ENCODE measurements at places on chromosomes 6 and 20. TPM values are rescaled to one million over a fixed set of nuclear protein-coding genes. Genes with fewer than 3 reads are reported as not detected.

DNA sequence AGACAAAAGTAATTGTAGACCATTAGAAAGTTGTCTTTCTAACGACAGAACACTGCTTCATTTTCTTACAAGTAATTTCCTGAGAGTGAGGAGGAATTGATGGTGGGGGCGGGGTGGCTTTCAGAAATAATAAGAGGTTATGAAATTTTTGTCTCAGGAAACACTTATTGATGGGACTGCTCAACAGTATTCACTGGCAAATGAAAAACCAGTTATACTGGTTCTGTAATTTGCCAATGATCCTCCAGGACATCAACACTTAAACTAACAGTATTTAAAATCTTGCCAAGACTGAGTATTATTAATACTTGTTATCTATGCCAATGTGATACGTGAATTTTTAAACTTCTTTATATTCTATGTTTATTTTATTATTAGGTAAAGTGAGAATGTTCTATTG, 41.8 kb upstream of the FUT9 start:
- no peak for DNase-seq

DNA sequence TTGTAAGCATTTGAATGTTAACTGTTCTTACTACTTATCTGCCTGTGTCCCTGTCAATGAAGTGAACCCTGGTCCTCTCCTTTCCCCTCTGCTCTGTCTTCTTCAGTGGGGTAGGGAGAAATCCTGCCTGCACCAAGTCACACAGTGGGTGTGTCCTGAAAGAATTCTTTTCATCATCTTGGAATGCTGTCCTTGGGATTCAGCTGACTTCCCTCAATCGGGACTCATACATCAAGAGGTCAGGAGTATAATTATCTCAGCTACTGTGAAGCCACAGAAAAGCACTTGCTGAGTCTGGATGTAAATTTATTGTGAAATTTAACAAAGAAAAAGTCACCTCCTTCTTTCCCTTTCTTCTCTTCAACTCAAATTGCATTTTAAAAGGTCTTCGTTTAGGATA, 328.5 kb downstream of the SOX4 start:
- no peak for DNase-seq

DNA sequence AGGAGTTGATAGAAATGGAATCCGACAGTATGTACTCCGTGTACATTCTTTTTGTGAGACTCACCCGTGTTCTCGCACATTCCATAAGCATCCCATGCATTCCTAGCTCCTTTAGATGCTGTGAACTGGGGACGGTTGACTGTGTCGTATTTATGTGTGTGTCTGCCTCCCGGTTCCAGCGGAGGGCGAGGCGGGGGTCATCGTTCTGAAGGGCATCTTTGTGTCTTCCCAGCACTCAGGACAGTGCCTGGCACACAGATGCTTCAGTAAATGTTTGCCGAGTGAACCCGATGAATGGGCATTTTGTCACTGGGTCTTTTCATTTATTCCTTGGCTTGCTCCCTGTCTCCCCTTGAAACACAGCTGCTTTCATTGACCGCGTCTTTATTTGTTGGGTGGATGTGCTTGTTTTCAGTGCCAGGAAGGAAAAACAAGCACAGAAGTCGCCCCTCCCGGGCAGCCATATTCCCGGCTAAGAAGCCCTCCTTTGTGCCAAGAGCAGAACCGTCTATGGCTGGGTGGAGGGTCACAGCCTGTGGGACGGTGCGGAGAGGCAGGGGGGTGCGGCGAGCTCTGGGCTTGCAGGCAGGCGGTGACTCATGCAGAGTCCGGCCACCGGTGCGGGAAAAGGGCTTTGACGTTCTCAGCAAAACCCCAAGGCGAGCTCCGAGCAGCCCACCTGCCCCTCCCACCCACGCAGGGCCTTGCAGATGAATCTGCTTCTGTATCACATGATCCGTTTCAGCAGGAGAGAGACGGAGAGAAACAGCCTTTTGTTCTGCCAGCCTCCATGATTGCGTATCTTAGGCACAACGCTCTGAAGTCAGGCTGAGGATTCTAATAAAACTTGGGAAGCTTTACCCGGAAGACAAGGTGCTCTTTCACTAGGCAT, 11.2 kb upstream of the PSMG4 start:
- no peak for DNase-seq

GRCh38 chr6:136254851-136255466, 4.8 kb upstream of the MTFR2 start:
- DNase-seq: no peak

DNA sequence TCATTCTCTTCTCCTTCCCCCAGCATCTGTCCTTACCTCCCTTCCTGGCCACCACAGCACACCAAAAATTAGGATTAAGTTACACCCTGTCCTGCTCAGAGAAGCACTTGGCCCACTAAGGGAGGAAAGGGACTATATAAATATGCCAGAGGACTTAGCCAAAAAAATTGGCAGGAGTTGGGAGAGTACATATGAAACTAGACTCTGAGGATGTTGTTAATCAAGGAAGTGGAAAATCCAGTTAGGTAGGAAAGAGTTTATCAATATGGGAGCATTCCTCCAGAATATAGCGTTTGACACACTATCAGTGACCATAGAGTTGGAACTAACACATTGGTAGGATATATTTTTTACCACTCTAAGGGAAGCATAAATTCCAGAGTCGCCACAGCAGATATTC, 57.3 kb upstream of the TSHZ2 start:
- DNase-seq: no peak

DNA sequence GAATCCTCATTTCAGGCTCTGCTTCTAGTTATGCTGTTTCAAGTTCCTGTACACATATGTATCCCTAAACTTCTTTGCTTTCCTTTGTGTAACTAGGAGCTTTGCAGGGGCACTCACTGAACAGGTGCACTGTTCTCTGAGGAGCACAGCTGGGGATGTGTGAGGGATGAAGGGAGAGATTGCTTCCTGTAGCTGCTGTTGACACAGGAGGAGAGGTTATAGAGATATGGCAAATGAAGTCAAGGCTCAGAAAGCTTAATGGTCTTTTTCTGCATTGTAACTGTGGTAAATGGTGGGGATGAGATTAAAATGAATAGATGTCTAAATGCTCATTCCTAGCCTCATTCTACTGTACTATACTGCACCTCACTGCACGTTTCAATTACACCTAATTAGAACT, 454.3 kb downstream of the BTBD3 start:
- DNase-seq: no peak

DNA sequence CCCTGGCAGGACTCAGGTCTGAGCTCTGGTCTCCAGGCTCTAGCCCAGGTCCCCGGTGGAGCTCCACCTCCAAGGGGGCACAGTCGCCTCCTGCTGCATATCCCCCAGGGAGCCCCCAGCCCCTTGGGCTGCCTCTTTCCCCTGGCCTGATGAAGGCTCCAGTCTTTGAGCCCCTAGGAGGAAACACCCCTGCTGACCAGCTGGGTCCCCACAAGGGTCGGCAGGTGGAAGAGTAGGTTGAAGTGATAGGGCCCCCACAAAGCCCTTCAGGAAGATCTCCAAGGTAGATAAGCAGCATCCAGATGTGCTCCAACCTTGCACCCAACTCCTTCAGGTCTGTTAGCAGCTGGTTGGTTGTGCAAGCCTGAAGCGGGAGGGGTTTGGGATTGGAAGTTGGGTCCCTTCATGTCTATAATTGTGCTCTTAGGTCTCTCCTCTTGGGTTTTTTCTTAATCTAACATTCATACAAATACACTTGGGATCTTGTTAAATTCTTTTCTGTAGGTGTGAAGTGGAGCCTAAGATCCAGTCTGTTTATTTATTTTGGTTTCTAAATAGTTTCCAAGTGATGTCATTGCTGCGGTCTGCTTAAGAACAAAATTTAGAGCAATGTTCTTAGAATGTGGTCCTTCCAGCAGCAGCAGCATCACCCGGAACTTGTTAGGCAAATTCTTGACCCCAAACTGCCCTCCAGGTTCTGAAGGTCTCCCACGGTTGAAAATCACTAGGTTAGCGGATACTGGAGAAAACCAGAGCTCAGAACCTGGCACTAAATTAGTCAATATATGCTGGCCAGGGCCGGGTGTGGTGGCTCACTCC, 5.1 kb downstream of the UBE2C start:
- DNase-seq: peak; percentile 48

DNA sequence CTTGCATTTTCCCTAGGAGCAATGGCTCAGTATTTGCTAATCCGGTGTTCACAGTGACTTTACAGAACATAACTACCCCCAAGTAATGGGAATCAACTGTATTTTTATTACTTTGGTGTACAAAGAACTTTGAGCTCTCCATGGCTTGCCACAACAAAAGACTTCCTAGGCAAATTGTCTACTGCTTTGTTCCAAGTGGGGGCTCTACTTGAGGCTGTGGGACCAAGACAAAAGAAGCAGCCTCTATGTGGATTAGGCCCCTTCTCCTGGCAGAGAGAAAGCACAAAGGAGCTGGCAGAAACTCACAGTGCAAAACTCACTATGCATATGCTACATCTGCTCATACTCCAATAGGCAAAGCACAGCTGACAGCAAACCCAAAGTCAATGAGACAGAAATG, 853 bp downstream of the WFDC8 start:
- DNase-seq: no peak

DNA sequence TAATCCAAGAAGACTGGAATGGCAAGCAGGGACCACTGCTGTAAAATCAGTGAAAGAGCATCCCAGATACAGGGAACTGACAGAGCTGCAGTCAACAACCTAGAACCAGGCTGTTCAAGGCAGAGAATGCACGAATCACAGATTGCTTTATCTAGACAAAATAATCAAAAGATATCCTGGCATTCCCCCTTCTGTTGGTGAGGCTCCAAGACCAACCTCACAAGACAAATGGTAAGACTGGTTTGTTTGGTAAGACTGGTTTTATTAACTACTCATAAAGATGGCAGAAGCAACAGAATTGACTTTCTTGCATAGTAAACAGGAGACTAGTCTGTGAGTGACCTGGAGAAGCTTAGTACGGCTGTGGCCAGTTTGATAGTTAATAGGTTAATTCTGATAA, 88.8 kb upstream of the AHI1 start:
- DNase-seq: no peak

GRCh38 chr6:40387127-40387870, 199.9 kb downstream of the LRFN2 start:
- DNase-seq: no peak

DNA sequence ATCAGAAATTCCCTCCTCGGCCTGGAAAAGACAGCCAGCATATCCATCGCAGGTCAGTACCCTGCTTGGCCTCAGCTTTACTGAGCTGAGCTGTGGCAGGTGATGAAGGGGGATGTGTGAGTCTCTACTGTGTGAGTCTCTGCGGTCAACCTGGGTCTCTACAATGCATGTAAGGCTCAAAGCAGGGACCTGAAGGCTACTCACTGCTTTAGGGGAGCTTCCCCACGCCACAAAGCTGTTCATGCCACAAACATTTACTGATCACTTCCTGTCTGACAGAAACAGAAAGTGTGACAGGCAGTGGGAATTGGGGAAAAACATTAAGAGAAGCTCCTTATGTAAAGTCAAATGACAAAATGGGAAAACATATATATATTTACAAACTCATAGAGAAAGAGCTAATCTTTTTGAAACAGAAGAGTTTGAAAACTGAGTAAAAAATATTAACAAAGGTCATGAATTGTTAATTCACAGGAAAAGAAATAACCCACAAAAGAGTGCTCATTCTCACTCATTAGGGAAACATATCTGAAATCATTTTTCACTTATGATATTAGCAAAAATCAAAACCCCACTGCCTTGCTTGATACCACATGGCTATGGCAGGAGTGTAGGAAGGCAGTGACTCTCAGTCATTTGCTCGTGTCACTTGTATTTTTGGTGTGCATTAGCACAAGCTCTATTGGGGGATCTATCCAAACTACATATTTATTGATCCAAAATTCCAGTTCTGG, 5.8 kb downstream of the BTN3A3 start:
- DNase-seq: no peak

DNA sequence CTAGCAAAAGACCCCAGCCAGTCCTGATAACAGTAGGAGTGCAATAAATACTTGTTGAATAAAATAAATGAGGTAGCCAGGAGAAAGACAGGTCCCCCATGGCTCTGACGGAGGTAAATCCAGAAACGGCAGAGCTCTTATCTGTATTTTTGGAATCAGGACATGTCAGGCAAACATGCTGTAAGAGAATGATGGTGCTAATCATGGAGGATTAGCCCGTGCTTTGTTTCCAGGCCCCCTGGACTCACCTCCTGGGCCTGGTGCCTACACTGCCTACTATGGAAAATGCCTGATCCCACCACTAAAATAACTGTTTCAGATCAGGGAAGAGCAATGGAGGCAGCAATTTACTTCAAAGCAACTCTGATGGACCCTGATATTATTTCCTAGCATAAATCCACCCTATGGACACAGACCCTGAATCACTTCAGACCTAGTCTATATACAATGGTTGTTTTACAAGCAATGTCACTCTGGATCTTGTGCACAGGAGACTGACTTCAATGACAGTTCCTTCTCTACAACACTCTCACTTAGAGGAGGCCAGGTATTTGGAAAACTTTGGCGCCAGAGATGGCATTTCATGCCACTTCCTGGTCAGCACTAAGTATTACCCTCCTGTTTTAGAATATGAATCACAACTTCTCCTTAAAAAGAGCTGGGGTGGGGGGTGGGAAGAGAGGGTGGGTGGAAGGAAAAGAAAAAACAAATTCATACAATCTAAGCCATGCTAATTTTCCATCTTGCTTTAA, 6.4 kb downstream of the MRPL14 start:
- DNase-seq: no peak

The EYS gene
- not detected for total RNA-seq

All from NCI-H460 (cell line).